ENCODE measurements at places on chromosomes 7 and 10.

DNA sequence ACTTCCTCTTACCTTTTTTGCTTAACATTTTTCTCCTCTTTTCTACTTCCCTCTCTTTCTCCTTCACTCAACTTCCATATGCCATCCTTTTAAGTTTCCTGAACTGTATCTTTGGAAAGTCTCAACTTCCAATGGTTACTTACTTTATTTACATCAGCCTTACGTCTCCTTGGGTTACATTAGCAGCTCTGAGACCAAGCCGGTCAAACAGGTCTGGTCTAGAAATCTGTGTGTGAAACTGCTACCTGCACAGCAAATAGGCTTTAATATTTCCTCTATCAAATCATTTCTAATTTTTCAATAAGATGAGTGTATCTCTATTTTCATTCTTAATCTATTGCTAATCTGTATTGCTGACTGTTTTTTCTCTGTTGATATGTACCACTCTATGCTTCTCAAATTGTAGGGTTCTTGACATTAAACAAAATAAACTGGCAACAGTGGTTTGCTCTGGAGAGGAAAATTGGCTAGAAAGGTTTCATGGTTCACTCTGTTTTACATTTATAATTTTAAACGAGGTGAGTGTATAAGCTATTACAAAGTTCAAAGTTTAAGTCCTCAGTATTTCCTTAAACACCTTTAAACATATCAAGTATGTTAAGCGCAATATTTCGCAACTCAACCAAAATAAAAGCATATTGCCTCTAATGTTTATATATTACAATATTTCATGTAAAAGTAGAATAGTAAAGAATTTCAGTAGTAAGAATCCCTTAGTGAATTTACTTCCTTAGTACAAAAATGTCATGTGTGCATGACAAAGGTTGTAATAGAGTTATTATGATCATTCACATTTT, 3.6 kb upstream of the SEMA3C start:
- no peak for DNase-seq

DNA sequence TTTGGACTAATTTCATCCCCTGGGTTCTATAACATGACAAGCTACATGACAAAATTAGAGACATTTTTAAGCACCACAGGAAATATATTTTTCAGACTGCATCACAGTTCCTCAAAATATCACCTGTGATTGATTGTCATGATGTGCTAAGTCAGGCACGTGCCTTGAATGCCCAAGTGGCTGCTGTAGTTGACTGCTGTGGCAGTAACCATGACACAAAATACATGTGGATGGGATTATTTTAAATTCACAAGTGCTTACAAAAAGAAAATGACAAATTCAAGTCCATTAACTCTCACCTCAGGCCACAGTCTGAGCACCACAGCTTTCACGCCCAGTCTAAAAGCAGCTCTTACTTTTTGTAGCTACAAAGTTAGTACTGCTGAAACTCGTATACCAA, 45.5 kb downstream of the TNPO3 start:
- DNase-seq: no peak

GRCh38 chr10:113765910-113766309, 14.4 kb downstream of the PLEKHS1 start:
- DNase-seq: no peak

DNA sequence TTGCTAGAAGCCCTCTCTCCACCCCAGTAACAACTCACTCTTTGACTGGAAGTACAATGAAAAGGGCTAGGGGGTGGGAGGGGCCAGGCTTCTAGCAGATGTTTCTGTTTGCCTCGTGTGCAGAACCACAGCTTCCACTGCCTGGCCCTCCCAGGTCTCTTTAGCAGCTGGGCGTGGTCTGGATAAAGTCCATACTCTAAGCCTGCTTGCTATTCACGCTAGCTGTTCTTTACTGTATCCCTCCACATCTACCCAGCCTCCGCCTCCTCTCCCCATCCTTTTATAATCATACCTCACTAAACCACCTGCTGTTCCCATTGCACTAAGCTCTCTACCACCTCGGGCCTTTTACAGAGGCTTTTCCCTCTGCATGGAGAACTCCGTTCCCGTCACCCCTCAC, 288.8 kb downstream of the CAMK1D start:
- no peak for DNase-seq

DNA sequence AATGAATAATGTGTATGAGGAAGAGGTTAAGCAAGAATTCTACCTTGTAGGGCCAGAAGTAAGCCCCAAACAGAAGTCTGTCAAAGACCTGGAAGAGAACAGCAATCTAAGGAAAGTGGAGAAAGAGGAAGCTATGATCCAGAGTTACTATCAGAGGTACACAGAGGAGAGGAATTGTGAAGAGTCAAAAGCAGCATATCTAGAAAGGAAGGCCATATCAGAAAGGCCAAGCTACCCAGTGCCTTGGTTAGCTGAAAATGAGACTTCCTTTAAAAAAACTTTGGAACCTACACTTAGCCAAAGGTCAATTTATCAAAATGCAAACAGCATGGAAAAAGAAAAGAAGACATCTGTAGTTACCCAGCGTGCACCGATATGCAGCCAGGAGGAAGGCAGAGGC, 42.7 kb upstream of the GAD2 start:
- DNase-seq: no peak

- peak; percentile 4 for DNase-seq
These were observed at the start of gene GRM8 for GRCh38 chr7:127252778-127253280. TSS of gene GRM8 (minus strand) at chr7:127252941.

DNA sequence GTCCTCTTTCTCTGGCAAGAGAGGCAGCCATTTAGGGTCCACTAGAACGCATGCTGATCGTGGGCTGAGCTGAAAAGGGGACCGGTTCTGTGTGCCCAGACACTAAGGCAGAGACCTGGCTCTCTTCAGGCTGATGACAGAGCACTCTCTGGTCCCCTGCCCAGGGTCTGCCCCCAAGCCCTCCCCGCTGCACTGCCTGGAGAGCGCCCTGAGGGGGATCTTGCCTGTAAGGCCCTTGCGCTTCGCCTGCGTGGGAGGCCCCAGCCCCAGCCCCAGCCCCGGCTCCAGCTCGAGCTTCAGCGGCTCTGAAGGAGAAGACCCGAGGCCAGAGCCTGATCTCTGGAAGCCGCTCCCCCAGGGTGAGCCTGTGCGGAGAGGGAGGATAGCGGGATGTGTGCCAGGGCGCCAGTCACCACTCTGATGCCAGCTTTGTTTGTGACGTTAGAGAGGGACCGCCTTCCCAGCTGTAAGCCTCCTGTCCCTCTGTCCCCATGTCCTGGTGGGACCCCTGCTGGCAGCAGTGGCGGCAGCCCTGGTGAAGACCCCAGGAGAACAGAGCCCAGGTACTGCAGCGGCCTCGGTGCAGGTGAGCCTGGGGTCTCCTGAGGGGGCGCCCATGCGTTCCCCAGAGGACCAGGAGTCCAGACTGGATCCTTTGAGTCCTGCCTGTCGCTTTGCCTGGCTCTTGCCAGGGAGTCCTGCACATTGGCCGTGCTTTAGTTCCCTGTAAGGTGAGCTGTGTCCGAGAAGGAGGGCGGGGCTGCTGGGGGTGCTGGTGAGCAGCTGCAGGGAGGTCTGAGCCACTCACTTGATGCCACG, 43.2 kb downstream of the ZNF467 start:
- DNase-seq: no peak

GRCh38 chr7:151109094-151110048, 23.1 kb downstream of the AGAP3 start:
- DNase-seq: no peak

DNA sequence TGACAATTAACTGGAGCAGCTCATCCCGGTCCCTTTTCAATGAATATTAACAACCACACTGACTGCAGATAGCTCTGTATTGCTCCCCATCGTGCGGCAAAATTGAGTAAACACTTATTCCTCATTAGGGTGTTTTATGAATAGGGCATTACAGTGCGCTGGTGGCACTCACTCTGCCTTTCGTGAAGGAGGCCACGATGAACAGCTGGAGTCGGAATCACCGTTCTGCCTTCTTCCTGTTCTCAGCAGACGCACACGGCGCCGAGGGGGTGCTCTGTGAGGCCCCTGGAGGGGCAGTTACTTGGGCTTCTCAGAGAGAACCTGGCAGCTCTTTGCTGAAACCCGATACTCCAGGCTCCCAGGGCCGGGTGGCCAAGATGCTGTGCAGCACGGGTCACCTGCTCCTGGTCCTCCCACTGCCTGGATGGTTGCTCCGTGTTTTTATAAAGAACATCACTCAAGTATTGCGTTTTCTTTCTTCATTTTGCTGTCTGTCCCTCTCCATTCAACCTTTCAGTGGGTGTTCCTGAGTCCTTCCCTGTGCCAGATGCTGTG, 241.9 kb downstream of the GLRX3 start:
- no peak for DNase-seq

DNA sequence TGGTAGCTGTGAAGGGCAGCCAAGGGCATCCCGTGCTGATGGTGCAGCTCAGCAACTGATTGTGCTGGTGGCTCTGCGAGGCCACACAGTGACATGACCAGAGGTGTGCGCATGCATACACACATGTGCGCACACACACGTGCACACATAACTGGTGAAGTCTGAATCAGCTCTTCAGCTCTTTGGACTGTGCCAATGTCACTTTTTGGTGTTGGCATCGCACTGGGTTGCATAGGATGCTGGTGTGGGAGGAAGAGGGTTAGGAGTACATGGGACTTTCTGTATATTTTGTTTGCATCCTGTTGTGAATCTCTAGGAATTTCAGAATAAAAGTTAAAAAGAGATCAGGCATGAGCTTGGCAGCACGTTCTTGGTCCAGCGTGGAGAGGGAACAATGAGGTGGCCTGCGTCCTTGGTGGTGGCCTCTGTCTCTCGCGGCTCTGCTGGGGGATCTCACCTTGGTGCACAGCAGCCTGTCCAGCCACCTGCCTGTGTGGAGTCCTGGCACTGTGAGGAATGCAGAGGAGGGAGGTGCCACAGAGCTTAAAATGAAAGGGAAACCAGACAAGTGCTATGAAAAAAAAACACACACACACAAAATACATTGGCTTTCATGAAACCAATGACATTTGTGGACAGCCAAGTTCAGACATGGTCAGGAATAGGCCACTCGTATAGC, 124.0 kb downstream of the TRRAP start:
- no peak for DNase-seq

DNA sequence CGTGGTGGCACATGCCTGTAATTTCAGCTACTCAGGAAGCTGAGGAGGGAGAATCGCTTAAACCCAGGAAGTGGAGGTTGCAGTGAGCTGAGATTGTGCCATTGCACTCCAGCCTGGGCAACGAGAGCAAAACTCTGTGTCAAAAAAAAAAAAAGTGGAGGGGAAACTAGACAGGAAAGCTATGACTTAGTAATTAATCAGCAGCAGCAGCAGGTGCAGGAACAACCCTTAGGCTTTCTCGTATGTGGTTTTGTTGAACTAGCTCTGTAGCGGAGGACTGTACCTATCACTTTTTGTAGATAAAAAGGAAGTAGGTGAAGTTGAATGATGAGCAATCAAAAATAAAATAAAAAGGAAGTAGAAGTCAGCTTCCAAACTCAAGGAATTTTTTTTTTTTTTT, 76.9 kb upstream of the KMT2C start:
- no peak for DNase-seq

DNA sequence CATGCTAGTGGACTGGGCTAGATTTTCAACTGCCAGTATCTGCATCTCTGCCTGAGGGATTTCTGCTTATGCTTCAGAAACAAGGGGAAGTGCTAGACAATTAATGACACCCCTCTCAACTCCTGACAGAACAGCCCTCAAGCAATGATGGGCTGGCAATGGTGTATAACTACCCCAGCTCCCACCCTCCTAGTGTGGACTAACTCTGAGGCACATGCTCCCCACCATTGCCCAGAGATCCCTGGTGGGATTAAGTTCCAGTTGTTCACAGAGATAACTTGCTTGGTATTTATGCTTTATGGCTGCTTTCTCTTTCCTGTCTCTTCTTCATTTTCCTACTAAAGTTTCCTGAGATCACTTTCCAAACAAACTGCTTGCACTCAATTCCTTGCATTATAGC, 113.5 kb downstream of the RPS24 start:
- DNase-seq: no peak

- no peak for DNase-seq
These were observed 12.1 kb upstream of the ATAD1 start for GRCh38 chr10:87829986-87830729.

- DNase-seq: no peak
These were observed 264.7 kb upstream of the PPP2R2D start for GRCh38 chr10:131636116-131636515.
